Fibroblast of mammary gland (primary cell): ENCODE measurements at places on chromosomes 1 and 21.

DNA sequence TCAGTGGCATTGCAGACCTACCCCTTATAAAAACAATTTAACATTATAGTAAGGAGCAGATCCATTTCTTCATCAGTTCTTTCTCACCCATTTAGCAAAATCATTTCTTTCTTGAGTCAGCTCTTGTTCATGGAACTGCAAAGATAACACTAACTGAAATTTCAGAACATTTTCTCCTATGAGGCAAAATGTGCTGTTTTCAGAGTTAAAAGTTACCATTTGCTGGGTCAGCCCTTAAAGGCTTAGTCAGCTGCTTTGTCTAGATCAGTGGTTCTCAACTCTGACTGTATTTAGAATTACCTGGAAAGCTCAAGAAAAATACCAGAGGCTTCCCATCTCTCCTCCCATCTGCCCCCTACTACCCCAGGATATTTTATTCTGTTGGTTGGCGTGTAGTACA, 12.2 kb downstream of the METTL13 start:
- DNase-seq, result peak; percentile 34

GRCh38 chr1:94079080-94079940, 41.6 kb downstream of the ABCA4 start:
- DNase-seq, result no peak

GRCh38 chr1:215076322-215076721, 6.2 kb upstream of the KCNK2 start:
- peak; percentile 69 for DNase-seq

DNA sequence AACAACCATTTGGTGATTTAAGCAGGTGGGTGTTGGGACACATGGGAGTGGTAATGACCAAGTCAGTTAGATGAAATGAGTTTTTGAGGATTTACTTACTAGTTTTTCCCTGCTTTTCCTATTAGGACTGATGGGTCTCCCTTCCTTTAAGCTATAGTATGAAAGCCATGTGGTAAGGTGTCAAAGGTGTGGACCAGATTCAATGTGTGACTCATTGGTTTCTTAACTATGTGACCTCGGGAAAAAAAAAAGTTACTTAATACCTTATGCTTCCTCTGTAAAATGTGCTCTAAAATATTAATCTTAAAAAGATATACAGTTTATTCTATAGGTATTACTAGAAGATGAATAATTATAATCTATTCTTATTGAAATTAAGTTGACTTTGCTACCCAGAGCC, 93.7 kb downstream of the DUSP10 start:
- peak; percentile 42 for DNase-seq

DNA sequence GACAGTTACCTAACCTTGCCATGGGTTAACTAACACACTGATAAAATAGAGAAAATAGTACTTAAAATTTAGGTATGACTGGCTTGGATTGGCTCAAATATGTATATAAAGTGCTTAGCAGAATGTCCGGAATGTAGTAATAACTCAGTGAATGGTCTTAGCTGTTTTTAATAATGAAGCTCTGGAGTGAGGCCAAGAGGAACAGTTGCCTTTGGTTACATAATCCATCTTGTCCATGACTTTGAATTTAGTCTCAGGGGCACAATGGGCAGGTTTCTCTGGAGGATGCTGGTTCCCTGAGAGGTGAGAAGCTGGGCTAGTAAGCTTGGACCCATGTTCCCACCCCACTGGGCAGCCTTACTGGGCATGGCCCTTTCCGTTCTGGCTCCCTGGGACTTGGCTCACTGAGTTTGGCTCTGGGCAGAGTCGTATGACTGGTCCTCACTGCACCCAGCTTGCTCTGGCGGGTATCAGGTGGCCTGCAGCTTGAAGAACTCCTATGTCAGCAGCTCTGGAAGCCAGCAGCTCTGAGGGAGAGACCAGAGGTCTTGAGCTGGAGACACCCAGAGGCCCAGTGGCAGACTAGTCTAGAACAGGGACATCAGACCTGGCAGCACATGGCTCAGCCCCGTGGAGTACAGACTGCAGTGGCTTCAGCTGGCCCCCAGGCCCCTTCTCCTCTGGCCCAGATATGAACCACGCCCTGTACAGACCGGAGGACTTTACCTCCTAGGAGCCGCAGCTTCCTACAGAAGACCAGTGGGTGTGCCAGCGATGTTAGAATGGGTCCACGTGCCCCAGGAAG, 40.4 kb downstream of the TENT5C start:
- DNase-seq, result peak; percentile 55

- DNase-seq, result no peak
These were observed 1.1 kb downstream of the PBX1 start for GRCh38 chr1:164560121-164560541.

- no peak for DNase-seq
These were observed 12.4 kb downstream of the LYST start for GRCh38 chr1:235854347-235854746.

DNA sequence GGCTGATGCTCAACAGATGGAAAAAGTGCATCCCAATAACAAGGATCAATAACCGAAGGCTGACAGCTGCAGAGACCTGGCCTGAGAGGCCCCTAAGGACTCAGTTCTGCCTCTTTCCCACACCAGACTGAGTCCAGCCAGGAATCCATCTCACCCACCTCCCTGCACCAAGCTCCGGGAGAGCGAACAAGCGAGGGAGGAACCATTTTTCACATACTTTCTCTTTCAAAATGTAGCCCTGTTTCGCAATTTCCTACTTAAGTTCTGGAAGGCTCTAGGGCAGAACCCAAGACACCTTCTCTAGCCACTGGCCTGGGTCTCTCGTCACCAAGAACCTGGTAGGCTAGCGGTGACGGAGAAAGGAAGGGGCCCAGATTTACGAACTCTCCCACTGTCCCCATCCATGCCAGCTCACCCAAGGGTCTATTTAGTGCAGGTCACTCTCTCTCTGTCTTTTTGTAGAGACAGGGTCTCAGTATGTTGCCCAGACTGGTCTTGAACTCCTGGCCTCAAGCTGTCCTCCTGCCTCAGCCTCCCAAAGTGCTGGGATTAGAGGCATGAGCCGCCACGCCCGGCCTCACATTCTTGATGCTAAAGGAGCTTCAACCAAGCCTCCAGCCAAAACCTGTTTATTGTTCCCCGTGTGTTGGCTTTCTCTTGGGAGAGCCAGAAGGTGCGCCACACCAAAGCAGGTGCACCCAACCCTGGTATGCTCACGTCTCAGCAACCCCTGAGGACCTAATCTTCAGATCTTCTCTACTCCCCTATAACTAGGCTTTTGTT, 10.9 kb upstream of the GNL2 start:
- peak; percentile 42 for DNase-seq
